ENCODE measurements at places on chromosomes 13 and 19.

DNA sequence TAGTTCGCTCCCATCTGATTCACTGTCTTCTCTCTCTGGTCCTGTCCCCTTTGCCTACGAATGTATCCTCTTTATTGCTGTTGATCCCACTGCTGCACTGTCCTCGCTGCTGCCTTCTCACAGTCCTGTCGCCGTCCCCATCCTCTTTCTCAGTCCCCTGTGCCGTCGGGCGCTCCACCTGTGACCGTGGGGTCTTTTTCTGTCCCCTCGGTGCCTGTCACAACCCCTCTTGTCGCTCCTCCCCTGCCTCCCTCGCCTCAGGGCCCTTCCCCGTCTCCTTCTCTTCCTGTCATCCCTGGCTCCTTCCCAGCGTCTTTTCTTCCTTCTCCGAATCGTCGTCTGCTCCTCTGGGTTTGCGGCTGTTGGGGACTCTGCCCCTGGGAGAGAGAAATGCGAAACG, 32.3 kb downstream of the SYT3 start:
- no peak for DNase-seq

DNA sequence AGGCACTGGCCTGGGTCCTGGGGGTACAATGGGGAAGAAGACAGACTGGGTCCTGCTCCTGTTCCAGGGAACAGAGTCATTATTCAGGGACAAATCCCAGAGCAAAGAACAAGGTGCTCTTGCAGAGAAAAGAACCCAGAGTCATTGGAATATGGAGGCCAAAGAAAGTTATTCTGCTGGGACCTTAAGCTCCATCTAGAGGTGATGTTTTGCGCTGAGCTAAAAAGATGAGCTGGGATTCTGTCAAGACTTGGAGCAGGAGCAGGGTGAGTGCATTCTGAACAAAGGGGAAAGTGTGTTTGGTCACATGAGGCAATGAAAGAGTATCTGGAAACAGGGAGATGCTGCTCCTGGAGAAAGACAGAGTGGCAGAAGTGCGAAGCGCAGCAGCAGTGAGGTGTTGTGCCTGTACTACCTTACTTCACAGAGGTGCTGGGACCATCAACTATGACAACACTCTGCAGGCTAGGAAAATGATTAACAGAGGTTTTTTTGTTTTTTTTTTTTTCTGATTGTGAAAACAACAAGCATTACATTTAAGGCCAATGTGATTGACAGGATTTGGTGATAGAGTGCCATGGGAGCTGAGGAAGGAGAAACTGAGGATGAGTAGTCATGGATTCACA, 95.3 kb upstream of the TNFSF11 start:
- DNase-seq: no peak

- DNase-seq: no peak
These were observed 523 bp downstream of the ELAVL1 start for GRCh38 chr19:8004723-8005513.

- DNase-seq: no peak
These were observed 318.8 kb downstream of the TEX29 start for GRCh38 chr13:111639196-111639705.

GRCh38 chr13:42747399-42747873, 33.9 kb upstream of the FAM216B start:
- no peak for DNase-seq

GRCh38 chr19:33497778-33498175, 23.8 kb downstream of the PEPD start:
- DNase-seq: no peak

GRCh38 chr13:79859756-79860155, 378.8 kb downstream of the NDFIP2 start:
- DNase-seq: no peak

GRCh38 chr19:3984908-3985642, at the start of gene EEF2:
Gene EEF2 (minus strand): TSS chr19:3985463. CDS start chr19:3985380, 83 bp downstream.
- DNase-seq: peak; percentile 44

- no peak for DNase-seq
These were observed 485.5 kb upstream of the KLHL1 start for GRCh38 chr13:70593716-70594115.

Measured in NCI-H524 treated with DMSO at 0.1 percent for 48 hours (cell line).